Activated CD8-positive, alpha-beta memory T cell treated with anti-CD3 and anti-CD28 coated beads for 1 hour (primary cell): ENCODE measurements at places on chromosomes 2 and 18.

DNA sequence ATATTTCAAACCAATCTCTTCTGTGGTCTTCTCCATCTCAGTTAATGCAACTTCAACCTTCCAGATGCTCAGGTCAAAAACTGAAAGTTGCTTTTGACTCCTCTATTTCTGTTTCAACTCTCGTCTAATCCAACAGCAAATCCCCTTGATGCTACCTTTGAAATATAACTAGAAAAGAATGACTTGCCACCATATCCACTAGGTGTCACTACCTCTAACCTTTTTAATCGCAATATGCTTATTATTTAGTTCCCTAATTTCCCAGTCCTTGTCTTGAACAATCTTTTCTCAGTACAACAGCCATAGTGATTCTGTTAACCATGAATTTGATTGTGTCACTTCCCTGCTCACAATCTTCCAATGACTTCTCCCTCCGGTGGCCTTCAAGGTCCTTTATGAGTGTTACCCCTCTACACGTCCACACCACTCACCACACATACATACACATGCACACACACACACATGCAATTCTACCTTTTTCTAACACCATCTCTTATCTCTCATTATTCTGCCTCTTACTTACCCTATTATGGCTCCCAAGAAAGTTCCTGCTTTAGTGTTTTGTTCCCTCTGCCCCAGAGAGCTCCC, 245.5 kb upstream of the KCNJ3 start:
- no peak for DNase-seq

DNA sequence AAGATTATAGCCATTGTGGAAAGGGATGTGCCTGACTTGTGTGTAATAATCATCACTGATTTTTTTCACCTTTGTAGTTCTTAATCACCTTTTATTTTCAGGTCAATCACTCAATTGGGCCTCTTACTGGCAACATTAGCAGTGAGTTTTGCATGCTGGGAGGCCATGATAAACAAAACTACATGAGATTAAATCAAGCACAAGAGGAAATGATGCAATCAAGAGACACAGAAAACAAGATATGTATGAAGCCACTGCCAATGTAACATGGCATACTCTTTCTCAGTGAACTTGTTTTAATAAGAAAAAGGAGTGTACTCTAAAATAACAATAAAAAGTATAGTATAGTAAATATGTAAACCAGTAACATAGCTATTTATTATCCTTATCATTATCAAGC, 69.9 kb upstream of the FSIP2 start:
- DNase-seq: no peak

GRCh38 chr2:104656571-104657163, 197.2 kb upstream of the POU3F3 start:
- no peak for DNase-seq

GRCh38 chr18:70280007-70280925, 8.6 kb upstream of the SOCS6 start:
- no peak for DNase-seq

DNA sequence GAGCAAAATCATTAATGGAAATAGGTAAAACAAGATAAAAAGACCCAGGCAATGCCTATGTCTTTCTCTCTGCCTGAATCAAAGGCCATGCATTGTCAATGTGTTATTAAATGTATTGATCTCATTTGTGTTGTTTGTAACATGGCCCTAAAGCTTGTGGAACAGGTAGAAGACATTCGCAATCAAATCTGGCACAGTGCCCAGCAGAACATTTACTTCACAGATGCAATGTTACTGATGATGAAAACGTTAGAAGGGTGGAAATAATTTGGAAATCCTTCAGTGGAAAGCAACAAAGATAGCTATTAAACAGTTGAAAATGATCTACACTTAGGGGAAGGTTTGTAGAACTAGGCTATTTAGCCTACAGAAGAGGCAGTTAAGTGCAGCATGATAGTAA, 368.2 kb downstream of the EPHA4 start:
- DNase-seq: no peak

DNA sequence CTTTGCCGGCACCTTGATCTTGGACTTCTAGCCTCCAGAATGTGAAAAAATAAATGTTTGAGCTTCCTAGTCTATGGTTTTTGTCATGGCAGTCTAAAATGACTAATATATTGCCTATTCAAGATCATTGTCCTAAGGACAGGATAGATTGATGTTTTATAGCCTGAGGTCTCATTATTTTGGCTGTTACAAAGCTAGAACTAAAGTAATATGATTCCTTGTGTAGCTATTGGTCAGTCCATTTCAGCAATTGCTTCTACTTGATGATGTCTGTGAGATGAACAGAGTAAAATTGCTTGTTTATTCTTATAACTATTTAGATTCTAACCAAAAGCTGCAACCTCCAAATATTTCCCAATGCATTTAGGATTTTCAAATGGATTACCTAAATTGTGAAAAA, 145.0 kb downstream of the HRH4 start:
- DNase-seq: no peak

- no peak for DNase-seq
Measured at GRCh38 chr2:75432761-75433361, 127.9 kb downstream of the EVA1A start.
